ENCODE measurements at places on chromosomes 6 and 20. TPM values are rescaled to one million over a fixed set of nuclear protein-coding genes. Genes with fewer than 3 reads are reported as not detected.

GRCh38 chr6:43242908-43243663, at the start of gene TTBK1:
Gene TTBK1, plus strand, starts transcription at chr6:43243481. Its CDS starts 3,180 bp downstream, at chr6:43246661.
- no peak for DNase-seq

GRCh38 chr6:149168968-149169367, 148.5 kb upstream of the TAB2 start:
- no peak for DNase-seq

DNA sequence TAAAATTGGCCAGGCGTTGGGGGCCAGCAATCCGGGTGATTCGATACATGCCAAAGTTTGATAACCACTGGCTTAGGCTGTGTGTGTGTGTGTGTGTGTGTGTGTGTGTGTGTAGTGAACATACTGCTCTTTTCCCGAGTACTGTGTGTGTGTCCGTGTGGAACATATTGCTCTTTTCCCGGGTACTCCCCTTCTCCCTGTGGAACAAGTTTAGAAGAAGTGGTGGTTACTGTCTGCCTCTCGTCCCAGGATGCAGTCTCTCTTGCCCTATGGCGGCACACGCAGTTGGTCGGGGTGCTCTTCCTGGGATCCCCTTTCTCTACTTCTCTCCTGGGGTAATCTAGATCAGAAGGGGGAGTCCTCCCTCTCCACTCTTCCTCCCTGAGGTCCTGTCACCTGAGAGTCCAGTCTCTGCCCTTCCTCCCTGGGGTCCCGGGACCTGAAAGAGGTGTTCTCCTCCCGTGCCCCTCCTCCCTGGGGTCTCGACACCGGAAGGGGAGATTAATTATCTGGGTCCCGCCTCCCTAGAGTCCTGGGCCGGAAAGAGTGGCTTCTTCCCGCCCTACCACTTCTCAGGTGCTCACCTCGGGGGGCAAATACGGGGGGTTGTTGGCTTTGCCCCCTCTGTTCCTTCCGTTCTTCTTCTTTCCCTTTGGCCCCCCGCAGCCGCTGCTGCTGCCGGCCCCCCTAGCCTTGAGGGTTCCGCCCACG, 516 bp downstream of the GTPBP2 start:
- DNase-seq: peak; percentile 83

Gene PLG
- not detected for total RNA-seq

Gene MYB
- total RNA-seq: not detected

Gene CASP8AP2
- total RNA-seq: 20.1 TPM

GRCh38 chr6:89087881-89088280, 7.3 kb downstream of the PNRC1 start:
- DNase-seq: no peak

DNA sequence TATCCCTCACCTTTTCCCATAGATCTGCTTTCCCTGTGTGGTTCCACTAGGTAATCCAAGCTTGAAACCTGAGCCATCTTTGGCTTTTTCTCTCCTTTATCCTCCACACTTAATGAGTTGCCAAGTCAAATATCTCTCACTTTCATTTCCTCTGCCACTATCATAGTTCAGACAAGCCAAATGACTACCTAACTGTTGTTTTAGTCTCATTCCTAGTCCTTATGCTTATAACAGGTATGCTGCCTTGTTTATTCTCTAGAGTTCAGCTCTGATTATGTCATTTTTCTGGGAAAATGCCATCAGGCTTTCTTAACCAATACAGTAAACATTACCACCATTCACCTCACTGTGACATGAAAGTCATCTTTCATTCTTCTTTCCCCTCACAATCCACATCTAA, 6.5 kb downstream of the EFHC1 start:
- DNase-seq: no peak

Gene DZANK1
- 1.2 TPM for total RNA-seq

DNA sequence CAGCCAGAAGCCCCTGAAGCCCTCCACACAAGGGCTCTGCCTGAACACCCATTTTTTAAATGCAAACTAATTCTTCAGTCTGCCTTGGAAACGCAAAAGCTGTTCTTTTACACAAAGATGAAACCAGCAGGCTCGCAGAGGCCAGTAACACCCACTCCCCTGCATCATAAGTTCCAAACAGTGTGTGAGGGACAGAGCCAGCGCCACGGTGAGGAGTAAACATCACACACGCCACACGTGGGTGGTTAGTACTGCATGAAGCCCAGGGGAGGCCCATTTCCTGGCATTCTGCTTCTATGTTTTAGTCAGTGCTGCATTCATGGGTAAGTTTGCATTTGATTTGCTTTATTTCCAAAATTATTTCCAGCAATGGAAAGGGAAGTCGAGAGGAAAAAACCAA, 217.7 kb upstream of the RIN2 start:
- DNase-seq: no peak

- no peak for DNase-seq
Observed at GRCh38 chr6:109351231-109352130, 30.8 kb downstream of the CD164 start.

DNA sequence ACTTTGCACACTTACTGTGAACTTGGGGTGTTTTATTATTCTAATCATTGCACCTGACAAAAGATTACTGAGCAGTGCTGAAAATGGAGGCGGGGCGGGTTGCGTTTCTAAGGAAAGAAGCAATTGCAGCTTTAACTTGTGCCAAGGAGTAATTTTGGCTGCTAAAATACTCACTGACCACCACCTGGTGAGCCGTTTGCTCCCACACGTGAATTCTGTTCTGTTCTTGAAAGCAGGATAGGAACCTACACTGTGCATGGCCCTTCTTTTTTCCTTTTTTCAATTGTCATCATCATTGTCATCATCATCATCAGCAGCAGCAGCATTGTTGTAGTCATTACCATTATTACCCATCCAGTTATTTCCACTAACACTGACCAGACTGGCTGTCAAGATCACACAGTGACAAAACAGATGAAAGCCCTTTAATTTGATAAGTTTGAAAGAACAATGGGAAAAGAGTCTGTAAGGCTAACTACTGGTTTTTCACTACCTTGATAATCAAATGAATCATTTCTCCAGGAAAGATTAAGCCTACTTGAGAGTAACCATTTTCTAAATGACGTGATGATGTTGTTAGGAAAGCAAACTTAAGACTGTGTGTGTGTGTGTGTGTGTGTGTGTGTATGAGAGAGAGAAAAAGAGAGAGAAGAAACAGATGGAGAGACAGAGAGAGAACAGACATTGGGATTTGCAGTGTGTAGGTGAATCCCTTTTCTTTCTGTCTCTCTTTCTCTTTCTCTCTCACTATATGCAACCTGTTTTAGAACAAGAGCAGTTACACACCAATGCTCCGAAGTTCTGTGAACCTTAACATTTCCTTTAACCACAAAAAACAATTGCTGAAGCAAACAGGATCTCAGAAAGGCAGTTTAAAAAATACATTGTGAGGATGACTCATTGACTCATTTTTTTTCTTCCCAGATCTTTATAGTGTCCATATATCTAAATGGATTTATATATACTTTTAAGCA, 3.8 kb downstream of the RIPOR2 start:
- no peak for DNase-seq

Gene TUBB2B
- 23.5 TPM for total RNA-seq

DNA sequence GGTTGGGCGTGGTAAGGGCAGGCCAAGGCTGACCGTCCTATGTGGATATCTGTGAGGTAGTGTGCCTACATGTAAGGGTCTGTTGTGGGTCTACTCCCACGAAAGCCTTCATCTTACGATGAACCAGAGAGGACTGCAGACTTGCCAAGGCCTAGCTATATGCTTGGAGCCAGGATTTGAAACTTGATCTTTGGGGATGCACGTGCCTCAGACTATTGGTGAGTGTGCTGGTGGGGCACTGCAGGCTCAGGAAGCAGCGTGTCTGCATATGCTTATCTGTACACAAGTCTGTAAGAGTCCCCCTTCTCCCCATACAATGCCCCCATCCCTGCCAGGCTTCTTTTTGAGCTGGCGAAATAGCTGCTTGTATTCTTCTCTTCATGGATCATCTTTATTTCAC, 17.9 kb downstream of the PLCG1 start:
- DNase-seq: no peak

DNA sequence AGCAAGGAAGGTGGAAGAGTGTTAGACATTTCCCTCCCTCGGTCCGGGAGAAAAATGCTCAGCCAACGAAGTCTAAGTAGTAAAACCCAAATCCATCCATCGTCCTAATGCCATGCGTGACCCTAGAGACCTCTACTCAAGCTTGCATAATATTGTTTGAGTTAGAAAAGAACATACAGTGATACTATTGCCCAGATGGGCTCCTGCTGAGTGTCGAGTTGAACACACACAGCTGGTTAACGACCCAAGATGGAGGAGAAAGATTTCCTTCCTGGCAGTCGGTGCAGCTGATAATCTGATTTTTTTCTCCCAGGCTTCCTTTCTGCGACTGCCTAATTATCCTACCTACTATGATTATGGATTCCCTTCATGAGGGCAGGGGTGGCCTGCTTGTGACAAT, 164.4 kb upstream of the KCNG1 start:
- no peak for DNase-seq

GRCh38 chr6:72974276-72974675, 251.0 kb downstream of the KHDC1L start:
- DNase-seq: no peak

Gene WDR27
- total RNA-seq: 23.9 TPM

DNA sequence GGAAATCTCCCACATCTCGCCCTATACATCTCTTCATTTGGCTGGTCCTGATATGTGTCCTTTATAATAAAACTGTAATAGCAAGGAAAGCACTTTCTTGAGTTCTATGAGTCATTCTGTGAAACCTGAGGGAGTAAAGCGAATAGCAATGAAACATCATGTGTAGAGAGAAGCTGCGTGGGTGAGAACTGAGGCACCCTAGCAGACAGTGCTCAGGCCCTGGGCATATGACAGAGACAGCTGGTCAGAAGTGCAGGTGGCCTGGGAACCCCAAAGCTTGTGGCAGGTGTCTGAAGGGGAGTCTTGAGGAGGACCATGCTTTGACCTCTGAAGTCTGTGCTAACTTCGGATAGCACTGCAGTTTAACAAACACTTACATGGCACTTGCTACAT, 1.3 kb upstream of the BLOC1S5 start:
- no peak for DNase-seq

Gene F13A1
- 196 TPM for total RNA-seq

Gene STX16
- total RNA-seq: 126 TPM

- DNase-seq: no peak
Observed at GRCh38 chr20:16027686-16028085, 545.6 kb downstream of the KIF16B start.

Measured in sigmoid colon (tissue), 7 donors.